ENCODE measurements at places on chromosomes 2 and 18.

GRCh38 chr2:62447411-62447810 is 58.6 kb downstream of the TMEM17 start:
- no peak for DNase-seq

DNA sequence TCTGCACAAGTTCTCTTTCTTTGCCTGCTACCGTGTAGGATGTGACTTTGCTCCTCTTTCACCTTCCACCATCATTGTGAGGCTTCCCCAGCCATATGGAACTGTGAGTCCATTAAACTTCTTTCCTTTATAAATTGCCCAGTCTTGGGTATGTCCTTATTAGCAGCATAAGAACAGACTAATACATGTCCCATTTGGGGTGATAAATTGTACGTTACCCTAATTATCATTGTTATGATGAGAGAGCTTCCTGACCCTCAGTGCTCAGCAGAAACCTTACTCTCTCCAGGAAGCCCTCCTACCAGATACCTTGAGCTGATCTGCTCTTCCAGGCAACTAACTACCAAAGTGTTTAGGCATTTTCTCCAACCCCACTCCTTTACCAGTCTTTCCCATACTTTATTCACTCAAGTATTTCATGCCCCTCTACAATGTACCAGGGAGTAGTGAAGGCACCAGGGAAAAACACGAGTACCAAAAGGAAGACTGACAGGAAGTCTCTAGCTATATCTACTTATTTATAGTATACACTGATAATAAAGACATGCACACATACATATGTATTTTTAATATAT is 196.2 kb downstream of the MYCN start:
- no peak for DNase-seq

DNA sequence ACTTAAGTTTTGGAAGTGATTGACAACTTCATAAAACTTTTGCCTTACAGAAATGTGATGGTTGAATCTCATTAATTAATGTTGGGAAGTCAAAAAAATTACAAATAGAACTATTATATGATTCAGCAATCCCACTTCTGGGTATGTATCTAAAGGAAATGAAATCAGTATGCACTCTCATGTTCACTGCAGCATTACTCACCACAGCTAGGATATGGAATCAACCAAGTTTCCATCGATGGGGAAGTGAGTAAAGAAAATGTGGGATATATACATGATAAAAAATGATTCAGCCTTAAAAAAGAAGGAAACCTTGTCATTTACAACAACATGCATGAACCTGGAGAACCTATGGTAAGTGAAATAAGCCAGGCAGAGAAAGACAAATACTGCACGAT is 112.4 kb upstream of the WDR75 start:
- no peak for DNase-seq

DNA sequence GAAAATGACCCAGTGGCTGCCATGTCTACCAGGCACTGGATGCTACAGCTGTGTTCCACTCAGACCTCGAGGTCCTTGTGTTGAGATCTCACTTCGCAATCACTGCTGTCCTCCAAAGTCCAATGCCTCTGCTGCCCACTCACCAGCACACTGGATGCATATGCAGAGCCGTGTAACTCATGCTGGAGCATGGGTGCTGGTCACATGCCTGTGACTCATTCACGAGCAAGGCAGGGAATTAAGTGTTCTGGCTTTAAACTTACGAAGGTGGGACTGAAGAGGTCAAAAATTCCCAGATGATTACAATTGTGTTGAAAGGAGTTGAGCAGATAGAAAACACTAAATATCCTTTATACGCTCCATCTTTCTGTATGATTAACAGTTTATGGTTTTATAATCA is 417.5 kb downstream of the NUP35 start:
- no peak for DNase-seq

- peak; percentile 36 for DNase-seq
Observed at GRCh38 chr18:51153659-51154371, 43.7 kb downstream of the MEX3C start.
